ENCODE measurements at places on chromosomes 3 and 15.

GRCh38 chr15:101534376-101534970 lies 45.0 kb upstream of the PCSK6 start:
- ATAC-seq = no peak

- ATAC-seq = peak; percentile 96
Measured at GRCh38 chr3:48268381-48268935, 27.6 kb downstream of the ZNF589 start.

GRCh38 chr3:89613241-89613640 lies 505.8 kb downstream of the EPHA3 start:
- no peak for ATAC-seq

DNA sequence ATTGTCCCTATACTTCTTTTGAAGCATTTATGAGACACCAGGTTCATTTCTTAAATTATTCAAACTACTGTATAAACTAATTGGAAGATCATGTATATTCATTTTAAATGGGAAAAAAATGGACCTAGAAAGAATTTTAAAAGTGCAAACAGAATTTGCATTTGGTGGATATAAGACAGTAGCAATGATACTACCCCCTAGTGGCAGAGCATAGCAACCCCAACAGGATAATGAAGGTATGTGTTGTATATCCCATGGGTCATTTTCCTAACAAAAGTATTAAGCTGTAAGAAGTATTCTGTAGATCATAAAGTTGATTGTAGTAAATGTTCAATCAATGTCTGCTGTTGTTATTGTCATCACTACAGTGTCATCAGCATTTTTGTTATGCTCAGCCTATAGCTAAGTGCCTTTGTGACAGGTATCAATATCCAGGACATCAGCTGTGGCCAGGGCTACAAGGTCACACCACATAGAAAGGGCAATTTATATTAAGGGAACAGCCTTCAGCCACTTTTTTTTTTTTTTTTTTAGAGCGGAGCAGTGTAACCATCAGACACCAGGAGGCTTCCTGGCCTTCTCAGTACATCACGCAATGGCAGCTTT lies 175.8 kb downstream of the FOXB1 start:
- no peak for ATAC-seq

DNA sequence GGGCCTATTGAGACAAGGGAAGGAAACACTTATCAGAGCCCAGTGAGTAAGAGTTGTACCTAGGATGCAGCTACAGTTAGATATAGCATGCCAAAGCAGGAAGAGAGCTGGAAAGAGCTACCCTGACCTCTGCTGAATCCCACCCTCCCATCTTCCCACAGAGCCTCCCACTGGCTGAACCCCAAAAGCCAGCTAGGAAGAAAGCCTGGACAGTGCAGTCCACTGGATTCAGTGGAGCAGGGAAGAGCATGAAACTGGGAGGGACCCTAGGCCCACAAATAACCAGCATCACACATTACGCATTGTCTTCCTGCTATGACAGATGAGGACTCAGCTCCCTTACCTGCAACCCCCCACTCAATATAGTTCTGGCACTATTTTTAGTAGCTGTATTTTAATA lies 81.5 kb upstream of the AKAP13 start:
- ATAC-seq = no peak

DNA sequence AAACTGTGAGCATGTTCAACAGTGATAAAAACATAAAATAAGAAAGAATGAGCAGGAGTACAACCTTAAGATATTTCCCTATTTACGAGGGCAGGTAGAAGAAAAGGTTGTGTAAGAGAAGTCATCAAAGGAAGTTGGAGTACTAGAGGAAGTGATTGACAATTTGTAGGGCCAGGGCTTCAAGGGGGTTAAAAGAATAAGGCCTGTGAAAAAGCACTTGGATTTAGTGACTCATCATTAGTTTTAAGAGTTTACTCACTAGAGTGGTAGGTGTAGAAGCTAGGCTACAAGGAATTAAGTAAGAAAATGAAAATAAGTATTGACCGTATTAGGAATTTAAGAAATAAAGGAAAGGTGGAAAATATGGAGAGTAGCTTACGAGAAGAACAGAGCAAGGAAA lies 23.6 kb downstream of the KCNMB3 start:
- peak; percentile 30 for ATAC-seq

GRCh38 chr3:130935761-130936492 lies 42.0 kb downstream of the ATP2C1 start:
- no peak for ATAC-seq

GRCh38 chr15:73518180-73518862 lies 75.4 kb downstream of the REC114 start:
- no peak for ATAC-seq

DNA sequence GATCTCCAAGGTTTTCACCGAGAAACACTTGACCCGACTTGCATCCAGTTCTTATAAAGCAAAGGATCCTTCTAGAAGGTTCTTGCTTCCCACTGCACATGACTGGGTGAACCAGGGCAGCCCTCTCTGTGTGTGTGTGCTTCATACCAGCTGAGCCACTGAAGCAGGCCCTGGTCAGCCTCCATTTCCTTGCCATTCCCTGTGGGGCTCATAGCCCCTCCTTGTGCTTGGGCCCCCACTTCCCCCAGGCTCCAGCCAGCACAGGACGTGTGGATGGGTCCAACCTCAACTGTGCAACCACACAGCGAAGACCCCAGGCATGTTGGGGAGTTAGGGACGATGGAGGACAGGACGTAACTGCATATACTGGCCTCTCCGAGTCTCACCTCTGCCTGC lies 15.5 kb downstream of the KLF15 start:
- ATAC-seq = no peak

GRCh38 chr3:143584474-143584873 lies 263.8 kb downstream of the SLC9A9 start:
- ATAC-seq = no peak

DNA sequence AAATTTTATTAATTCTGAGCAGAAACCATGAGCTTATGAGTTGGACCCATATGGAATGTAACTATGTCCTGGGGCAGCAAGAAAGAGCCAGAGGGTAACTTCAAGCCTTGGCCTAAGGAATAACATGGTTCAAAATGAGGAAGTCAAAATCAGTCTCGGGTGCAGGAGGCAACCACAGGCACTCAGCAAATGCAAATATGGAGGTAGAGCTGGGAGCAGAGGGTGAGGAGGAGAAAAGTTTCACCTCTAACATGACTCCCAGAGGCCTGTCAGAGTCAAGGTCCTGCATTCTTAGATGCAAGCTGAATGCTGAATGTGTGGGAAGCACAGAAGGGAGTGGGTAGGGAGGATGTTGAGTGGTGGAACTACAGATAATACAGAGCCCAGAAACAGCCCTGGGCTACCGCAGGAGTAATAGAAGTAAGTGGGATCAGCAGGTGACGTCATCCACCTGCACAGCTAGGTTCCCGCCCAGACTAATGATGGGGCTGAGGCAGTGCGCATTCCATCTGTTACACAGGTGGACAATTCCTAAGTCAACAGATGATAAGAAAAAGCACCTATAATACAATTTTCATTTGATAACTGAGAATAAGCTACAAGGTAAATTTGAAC lies 279.8 kb upstream of the ARRDC4 start:
- no peak for ATAC-seq

DNA sequence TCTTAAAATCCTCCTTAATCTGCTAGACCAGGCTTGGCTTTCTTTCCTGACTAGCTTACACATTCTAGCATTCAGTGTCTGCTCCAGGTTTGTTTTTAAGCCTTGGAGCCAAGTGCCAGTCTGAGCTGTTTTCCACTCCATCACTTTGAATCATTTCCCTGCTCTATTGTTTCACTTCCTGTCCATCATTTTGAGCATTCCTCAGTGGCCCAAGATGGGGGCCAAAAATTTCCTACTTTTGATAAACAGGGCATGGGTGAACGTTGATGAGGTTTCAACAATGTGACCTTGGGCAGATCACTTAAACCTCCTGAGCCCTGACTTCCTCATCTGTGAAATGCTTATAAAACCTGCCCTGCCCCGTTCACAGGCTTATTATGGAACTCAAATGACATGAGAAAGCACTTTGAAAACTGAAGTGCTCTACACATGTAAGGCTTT lies 4.4 kb downstream of the CYP19A1 start:
- no peak for ATAC-seq

GRCh38 chr15:64915518-64916227 lies 4.0 kb downstream of the ANKDD1A start:
- ATAC-seq = no peak

- ATAC-seq = no peak
Measured at GRCh38 chr3:194989241-194989640, 281.7 kb downstream of the XXYLT1 start.

DNA sequence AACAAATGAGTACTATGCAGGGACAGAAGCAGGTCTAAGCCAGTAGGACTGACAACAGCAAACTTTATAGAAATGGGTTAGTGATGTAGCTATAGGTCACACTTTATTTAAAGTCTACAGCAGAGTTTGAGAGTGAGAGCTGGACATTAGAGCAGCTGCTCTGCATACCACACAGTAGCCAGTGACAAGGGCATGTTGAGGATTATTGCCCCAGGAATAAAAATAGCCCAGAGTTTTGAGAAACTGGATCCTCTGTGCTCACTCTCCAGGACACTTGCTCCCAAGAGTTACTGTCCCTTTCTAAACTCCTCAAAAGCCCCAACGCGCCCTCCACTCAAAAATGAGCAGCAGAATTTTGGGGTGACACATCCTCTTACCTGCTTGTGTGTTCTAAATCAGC lies 21.1 kb downstream of the LRTM1 start:
- ATAC-seq = no peak

DNA sequence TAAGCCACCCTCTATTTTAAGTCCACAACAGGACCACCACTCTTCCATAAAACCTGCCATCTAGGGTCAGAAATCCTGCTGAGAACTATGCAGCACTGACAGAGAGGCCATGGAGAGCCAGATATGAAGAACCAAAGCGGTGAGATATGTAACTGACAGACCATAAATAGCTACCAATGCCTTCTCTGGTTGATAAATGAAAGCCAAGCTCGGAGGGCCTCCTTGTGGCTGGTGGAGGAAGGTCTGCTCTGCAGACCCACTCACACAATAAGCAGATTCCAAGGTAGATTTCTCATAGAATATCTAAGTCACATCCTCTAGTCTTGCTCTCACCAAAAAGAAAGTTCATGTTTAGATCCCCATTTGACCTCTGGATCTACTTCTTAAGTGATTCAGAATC lies 38.9 kb downstream of the RYK start:
- no peak for ATAC-seq

- no peak for ATAC-seq
Measured at GRCh38 chr3:124097362-124098131, 105.6 kb upstream of the ROPN1 start.

- peak; percentile 12 for ATAC-seq
Measured at GRCh38 chr3:60190073-60190472, 1061.2 kb downstream of the FHIT start.

GRCh38 chr15:70362350-70362749 lies 264.6 kb upstream of the TLE3 start:
- no peak for ATAC-seq

DNA sequence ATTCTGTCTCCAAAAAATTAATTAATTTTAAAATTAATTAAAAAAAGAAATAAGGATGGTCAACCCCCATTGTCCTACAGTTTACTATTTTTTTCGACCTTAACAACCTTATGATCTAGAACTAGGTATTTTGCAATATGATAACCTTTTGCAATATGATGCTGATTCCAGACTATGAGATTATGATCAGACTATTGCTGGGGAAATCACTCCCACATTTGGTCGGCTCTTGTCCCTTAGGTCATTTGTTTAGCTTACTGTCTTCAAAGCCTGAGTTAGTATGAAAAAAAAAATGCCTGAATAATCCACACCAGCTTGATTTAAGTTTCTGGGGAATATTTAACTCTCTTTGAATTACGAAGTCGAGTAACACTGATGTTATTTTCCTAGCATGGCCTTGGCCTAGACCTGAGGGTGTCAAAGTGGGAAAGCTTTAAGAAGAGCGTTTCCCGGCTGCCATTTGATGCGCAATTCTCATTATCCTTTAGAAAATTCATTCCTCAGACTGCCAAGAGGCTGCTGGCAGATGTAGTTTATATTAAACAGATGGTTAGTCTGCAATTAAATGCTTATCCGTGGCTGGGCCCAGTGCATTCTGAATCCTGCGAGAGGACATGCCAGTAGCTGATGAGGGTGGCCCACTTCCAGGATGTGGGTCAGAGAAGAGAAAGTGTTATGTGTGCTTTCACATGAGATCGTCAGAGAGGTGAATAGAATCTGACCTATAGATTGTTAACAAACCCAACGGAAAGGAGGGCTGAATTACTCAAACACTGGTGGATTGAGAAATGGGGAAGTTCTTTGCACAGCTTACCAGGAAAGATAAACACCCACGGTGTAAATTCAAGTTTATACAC lies 496.0 kb upstream of the THBS1 start:
- ATAC-seq = no peak

DNA sequence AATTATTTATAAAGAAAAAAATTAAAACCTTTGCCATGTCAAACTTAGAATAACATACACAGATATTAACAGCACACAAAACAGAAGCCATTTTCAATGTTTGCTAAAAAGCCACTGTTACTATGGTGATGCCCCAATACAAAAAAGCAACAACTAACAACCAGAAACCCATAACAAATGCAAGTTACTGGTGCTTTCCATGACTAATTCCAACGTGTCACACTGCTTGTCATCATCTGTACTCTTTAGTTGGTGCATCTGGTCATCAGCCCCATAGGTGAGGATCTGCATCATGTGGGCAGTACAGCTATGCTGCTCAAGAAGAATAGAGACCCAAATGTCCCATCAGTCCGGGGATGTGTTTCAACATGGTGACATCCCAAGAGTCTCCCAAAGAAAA lies 52.8 kb downstream of the ATP8B4 start:
- ATAC-seq = peak; percentile 79

DNA sequence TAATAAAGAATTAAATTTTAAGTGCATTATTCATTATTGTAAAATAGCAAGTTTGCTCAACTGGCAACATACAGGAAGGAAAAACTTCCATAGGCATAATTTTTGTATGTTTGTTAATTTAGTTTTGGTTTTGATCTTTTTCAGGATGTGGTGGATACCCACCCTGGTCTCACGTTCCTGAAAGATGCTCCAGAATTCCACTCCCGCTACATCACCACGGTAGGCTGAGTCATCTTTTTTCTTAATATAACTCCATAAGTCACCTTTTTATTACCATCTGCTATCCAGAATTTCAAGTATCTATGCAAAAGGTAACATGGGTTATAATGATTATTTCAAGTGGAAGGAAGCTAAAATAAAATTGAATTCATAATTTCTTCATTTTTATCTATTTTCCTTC lies 104.8 kb downstream of the PPP2R3A start:
- no peak for ATAC-seq

GRCh38 chr3:144556392-144556791 lies 584.8 kb downstream of the DIPK2A start:
- no peak for ATAC-seq

- no peak for ATAC-seq
Measured at GRCh38 chr15:73813589-73813988, 59.8 kb upstream of the TBC1D21 start.
